Tibial artery (tissue), 4 donors: ENCODE measurements at places on chromosomes 2 and 18.

DNA sequence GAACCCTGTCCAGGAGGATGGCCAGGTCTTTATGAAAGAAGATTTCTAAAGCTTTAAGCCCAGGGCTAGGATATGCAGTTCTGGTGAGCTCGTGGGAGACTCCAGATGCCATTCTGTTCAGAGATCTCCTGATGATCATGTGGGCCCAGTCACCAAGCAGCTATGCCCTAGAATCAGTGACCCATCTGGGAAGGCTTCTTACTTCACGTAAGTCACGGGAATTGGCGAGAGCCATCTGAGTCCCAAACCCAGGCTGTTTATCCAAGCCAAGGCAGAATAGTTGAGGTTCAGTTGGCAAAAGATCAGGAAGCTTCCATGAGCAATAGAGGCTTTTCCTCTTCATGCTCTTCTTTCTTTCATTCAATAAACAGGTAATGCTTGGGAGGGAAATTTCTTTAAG lies 23.9 kb downstream of the ANTXR1 start:
- peaks cover 11% of the 10 kb centered on the region for H3K36me3 ChIP-seq
- no peak overlapping the region for H3K4me3 ChIP-seq
- no peaks in the 10 kb centered on the region for H3K27me3 ChIP-seq
- H3K27ac ChIP-seq: no peak overlapping the region
- DNase-seq: no peak

DNA sequence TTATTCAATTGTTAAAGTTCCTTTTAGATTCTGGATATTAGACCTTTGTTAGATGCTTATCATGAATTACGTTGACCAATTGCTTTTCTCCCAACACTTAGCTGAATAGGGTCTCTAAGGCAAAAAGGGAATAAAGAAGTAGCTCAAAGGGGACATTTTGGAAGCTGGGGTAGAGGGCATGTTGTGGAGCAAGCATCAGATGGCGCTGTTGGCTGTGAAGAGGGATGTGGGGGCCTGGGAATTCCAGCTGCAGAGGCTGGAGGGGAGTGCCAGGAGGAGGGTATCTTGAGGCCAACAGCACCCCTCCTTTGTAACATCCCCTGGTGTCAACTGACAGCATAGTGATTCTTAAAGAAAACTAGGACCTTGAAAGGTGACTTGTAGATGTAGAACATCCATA lies 198.2 kb downstream of the ADCYAP1 start:
- DNase-seq: no peak
- H3K36me3 ChIP-seq: no peaks in the 10 kb centered on the region
- no peak overlapping the region for H3K27ac ChIP-seq
- no peaks in the 10 kb centered on the region for H3K27me3 ChIP-seq
- no peak overlapping the region for H3K4me3 ChIP-seq

- H3K27me3 ChIP-seq: no peaks in the 10 kb centered on the region
- DNase-seq: no peak
- no peak overlapping the region for H3K27ac ChIP-seq
- H3K36me3 ChIP-seq: no peaks in the 10 kb centered on the region
- no peaks in the 10 kb centered on the region for H3K4me1 ChIP-seq
Observed at GRCh38 chr2:223314811-223315210, 262.8 kb downstream of the KCNE4 start.

- H3K36me3 ChIP-seq: no peaks in the 10 kb centered on the region
- H3K27ac ChIP-seq: peak overlapping the region; percentile 41
- DNase-seq: no peak
- H3K4me3 ChIP-seq: no peak overlapping the region
- peaks cover 6% of the 10 kb centered on the region for H3K4me1 ChIP-seq
Observed at GRCh38 chr2:190530248-190530900, 4.1 kb downstream of the NEMP2 start.

- no peak overlapping the region for H3K27ac ChIP-seq
- H3K4me3 ChIP-seq: no peak overlapping the region
- no peaks in the 10 kb centered on the region for H3K36me3 ChIP-seq
- H3K4me1 ChIP-seq: no peaks in the 10 kb centered on the region
Observed at GRCh38 chr2:26916128-26916692, 54.2 kb upstream of the MAPRE3 start.

DNA sequence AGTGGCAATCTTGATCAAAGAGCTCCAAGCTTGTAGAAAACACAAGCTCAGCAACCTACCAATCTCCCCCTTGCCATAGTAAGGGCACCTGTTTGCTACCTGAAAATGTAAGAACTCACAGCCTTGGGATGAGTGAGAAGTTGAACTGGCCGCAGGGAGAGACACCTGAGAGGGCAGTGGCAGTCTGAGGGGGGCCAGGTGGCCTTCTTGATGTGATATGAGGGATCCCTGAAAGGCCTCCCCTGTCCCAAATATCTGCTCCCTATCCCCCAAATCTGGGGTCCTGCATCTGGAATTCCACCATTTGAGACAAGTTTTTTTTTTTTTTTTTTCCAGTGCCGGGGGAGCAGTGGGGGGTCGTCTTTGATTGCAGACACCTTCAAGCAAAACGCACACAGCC lies 230.2 kb upstream of the SMAD2 start:
- H3K36me3 ChIP-seq: no peaks in the 10 kb centered on the region
- DNase-seq: no peak
- peak overlapping the region; percentile 71 for H3K4me3 ChIP-seq

GRCh38 chr18:78085241-78086185 lies 835.9 kb downstream of the GALR1 start:
- H3K4me3 ChIP-seq: no peak overlapping the region
- H3K27ac ChIP-seq: no peak overlapping the region
- H3K27me3 ChIP-seq: no peaks in the 10 kb centered on the region
- DNase-seq: no peak
- no peaks in the 10 kb centered on the region for H3K36me3 ChIP-seq

GRCh38 chr2:4579977-4580376 lies 876.6 kb downstream of the DCDC2C start:
- DNase-seq: no peak
- no peaks in the 10 kb centered on the region for H3K36me3 ChIP-seq
- H3K4me3 ChIP-seq: no peak overlapping the region
- H3K27me3 ChIP-seq: no peaks in the 10 kb centered on the region
- no peak overlapping the region for H3K27ac ChIP-seq

DNA sequence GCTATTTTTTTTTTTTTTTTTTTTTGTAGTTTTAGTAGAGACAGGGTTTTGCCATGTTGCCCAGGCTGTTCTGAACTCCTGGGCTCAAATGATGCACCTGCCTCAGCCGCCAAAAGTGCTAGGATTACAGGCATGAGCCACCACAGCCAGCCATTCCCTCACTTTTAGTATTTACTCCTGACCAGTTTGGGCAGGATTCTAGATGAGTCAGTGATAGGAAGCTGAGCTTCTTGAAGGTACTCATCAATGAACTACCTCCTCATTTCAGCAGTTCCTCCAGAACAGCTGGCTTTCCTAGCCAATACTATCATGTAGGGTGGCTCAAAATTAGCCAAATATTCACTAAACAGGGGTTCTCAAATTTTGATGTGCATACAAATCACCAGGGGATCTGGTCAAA lies 57.2 kb downstream of the CYBRD1 start:
- no peak for DNase-seq
- no peak overlapping the region for H3K27ac ChIP-seq
- no peak overlapping the region for H3K4me3 ChIP-seq
- H3K27me3 ChIP-seq: no peaks in the 10 kb centered on the region
- no peaks in the 10 kb centered on the region for H3K36me3 ChIP-seq

DNA sequence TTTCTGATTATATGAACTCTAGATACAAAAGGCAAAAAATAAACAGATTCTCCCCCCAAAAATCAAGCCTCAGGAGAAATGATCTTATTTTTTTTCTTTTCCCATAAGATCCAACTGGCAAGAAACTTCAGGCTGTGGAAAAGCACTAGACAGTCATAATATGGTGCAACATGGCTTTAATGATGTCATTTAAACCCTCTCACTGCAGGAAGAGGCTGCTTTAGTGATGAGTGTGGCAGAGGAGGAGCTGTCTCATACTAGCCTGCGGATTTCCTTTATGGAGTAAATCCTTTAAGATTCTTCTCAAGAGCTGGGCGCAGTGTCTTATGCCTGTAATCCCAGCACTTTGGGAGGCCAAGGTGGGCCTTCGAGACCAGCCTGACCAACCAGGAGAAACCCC lies 83.3 kb upstream of the CD28 start:
- no peaks in the 10 kb centered on the region for H3K27me3 ChIP-seq
- H3K4me3 ChIP-seq: no peak overlapping the region
- H3K27ac ChIP-seq: no peak overlapping the region
- H3K4me1 ChIP-seq: no peaks in the 10 kb centered on the region

DNA sequence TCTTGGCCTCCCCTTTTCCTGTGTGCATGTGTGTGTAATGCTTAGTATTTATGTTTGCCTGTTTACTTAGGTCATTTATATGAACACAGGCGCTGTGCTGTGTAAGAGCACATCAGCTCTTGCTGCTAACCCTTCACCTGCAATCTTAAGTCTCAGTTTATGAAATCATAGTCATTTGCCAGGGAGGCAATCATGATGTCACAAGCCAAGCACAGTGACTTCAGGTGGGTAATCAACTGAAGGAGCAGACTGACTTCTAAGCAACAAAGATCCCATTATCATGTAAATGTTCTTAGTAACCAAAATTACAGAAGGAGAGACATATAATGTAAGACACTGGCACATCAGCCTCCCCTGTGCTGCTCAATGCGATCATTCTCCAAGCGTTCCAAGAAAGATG lies 386.3 kb upstream of the MEIS1 start:
- no peaks in the 10 kb centered on the region for H3K27me3 ChIP-seq
- H3K4me1 ChIP-seq: no peaks in the 10 kb centered on the region
- H3K4me3 ChIP-seq: no peak overlapping the region
- H3K27ac ChIP-seq: no peak overlapping the region

- no peaks in the 10 kb centered on the region for H3K36me3 ChIP-seq
- no peak for DNase-seq
- H3K27ac ChIP-seq: no peak overlapping the region
- H3K4me1 ChIP-seq: no peaks in the 10 kb centered on the region
Observed at GRCh38 chr2:72062336-72062735, 85.3 kb downstream of the CYP26B1 start.

- H3K4me1 ChIP-seq: no peaks in the 10 kb centered on the region
- DNase-seq: no peak
- no peak overlapping the region for H3K4me3 ChIP-seq
- H3K36me3 ChIP-seq: no peaks in the 10 kb centered on the region
Observed at GRCh38 chr18:76208678-76209306, 286.2 kb downstream of the ZNF516 start.

DNA sequence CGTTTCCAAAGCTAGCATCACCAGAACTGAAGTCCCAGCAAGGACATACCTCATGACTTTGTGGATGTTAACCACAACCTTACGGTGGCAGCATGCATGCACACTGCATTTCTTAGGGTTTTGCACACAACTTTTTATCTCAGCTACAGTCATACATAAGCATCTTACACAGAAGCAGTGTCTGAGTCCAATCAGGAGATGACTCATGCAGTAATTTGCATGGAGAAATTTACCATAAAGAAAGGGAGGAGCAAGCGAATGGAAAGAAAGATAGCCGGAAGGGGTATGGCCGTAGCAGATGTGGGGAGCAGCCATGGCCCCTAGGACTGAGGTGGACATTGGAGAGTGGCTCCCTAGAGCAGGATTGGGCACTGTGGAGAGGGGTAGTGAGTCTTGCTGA lies 522.5 kb downstream of the GALR1 start:
- no peak overlapping the region for H3K27ac ChIP-seq
- no peaks in the 10 kb centered on the region for H3K36me3 ChIP-seq
- no peaks in the 10 kb centered on the region for H3K27me3 ChIP-seq
- H3K4me3 ChIP-seq: no peak overlapping the region
- H3K4me1 ChIP-seq: no peaks in the 10 kb centered on the region

DNA sequence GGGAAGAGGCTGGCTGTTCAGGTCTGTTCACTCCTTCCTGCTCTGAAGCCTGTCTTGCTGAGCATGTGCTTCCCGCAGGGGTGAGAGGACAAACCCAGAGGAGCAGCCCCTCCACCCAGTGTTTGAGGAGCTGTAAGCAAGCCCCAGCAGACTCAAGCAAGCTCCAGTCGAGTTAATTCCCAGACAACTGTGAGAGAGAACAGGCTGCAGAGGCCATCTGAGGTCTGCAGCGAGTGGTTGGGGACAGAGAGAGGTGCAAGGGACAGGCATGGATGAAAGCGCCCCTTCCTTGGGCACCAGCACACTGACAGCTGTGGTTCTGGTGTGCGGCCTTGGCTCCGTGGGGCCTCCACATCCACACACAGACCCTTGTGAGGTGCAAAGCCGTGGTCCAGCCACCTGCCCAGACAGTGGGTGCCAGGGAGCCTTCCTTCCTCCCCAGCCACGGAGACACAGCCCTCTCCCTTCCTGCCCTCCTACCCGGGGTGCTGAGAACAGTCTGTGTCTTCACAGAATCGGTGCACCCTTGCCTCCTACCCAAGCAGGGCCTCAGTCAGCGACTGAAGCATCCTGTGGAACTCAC lies 36.2 kb downstream of the MAL start:
- no peak overlapping the region for H3K4me3 ChIP-seq
- no peaks in the 10 kb centered on the region for H3K36me3 ChIP-seq
- H3K27ac ChIP-seq: no peak overlapping the region
- H3K27me3 ChIP-seq: no peaks in the 10 kb centered on the region
- H3K4me1 ChIP-seq: no peaks in the 10 kb centered on the region
- peak; percentile 50 for DNase-seq

GRCh38 chr2:148531235-148531634 lies 113.3 kb upstream of the EPC2 start:
- no peaks in the 10 kb centered on the region for H3K4me1 ChIP-seq
- H3K36me3 ChIP-seq: no peaks in the 10 kb centered on the region
- no peak for DNase-seq
- no peak overlapping the region for H3K27ac ChIP-seq
- no peak overlapping the region for H3K4me3 ChIP-seq

DNA sequence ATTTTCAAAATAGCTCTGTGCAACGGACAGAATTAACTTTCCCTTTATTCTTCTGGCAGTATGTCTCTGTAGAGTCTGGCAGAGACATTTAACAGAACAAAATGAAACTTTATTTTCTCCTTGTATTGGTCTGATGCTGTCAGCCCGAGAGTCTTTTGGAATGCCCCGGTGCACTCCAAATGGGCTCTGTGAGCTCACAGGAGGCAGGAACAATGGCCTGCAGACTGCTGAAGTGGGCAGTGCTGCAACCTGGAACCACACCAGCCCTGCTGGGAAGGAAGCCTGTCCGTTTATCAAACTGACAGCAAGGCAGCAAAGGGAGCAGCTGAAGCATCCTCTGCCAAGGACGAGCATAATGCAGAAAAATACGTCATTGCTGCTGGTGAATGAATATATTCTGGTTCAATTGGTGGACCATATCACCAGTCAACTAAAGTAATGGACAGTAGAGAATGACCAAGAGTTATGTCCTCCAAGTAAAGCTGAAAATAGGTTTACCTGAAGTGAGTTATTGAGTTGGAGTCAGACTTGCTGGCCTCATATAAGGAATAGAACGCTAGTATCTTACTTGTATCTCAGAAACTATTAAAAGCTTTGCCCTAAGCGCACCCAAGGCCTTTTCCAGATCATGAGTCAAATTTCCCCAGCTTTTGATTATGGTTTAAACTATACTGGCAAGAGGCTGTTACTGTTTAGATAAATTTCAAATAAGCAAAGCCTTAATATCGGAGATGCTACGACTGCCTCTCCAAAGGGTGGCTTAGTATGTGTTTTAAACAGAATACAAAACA lies 207.6 kb upstream of the TANK start:
- peak; percentile 25 for DNase-seq
- peak overlapping the region; percentile 26 for H3K27ac ChIP-seq
- peaks cover 31% of the 10 kb centered on the region for H3K4me1 ChIP-seq
- H3K4me3 ChIP-seq: peak overlapping the region; percentile 30
